Cardiac ventricle fibroblast (primary cell): ENCODE measurements at places on chromosomes 7 and 10. TPM values are rescaled to one million over a fixed set of nuclear protein-coding genes. Genes with fewer than 3 reads are reported as not detected.

SPAG6 gene
- not detected in 2 replicates for total RNA-seq

ELFN1 gene
- 0.68 and 1.1 TPM in 2 replicates for total RNA-seq

GNAT3 gene
- not detected in 2 replicates for total RNA-seq

IFIT2 gene
- 4.2 and 5.6 TPM in 2 replicates for total RNA-seq

LUC7L2 gene
- total RNA-seq = 32.3 and 38.1 TPM in 2 replicates

ERCC6 gene
- total RNA-seq = 18.2 and 18.3 TPM in 2 replicates

CCDC3 gene
- 0.39 and 0.81 TPM in 2 replicates for total RNA-seq

GTPBP10 gene
- 7.4 and 9.6 TPM in 2 replicates for total RNA-seq
